ENCODE measurements at places on chromosomes 3 and 15.

GRCh38 chr3:11214451-11214978 lies 57.7 kb upstream of the ATG7 start:
- no peak for DNase-seq

GRCh38 chr15:56016281-56016680 lies 22.9 kb upstream of the NEDD4 start:
- DNase-seq: no peak

- no peak for DNase-seq
These were observed 309.7 kb downstream of the LSAMP start for GRCh38 chr3:116135457-116136085.

DNA sequence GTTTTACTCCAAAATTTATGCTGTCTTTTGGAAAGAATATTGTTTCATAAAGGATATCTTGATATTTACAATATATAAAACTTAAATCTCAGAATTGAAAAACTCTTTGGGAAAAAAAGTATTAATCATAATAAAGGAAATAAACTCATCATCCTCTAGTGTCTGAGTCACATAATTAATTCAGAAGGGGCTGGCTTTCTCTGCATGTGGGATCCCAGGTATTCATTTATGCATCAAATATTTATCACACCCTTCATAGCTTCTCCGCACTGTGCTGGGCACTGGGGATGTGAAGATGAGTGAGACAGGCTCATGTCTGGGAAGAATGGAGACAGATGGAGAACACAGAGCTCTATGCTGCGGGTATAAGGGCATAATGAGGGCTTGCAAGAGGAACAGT lies 65.6 kb downstream of the CCNL1 start:
- no peak for DNase-seq

DNA sequence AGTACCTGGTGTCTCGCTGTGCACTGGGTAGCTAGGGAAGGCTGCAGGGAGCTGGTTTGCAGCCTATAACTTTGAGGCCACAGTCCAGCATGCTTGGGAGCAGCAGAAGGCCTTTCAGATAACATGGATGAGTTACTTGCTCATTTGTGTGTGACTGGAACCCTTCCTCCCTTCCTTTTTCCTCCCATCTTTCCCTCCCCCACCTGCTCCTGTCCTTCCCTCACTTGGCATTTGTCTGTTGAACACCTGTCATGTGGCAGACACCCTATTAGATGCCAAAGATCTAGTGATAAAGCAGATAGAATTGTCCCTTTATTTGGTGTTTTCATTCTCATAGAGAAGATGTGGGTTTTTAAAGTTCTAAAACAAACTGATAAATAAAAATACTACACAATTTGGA lies 71.6 kb downstream of the LRTM1 start:
- DNase-seq: no peak

GRCh38 chr3:171803044-171803443 lies 7.2 kb downstream of the PLD1 start:
- no peak for DNase-seq

DNA sequence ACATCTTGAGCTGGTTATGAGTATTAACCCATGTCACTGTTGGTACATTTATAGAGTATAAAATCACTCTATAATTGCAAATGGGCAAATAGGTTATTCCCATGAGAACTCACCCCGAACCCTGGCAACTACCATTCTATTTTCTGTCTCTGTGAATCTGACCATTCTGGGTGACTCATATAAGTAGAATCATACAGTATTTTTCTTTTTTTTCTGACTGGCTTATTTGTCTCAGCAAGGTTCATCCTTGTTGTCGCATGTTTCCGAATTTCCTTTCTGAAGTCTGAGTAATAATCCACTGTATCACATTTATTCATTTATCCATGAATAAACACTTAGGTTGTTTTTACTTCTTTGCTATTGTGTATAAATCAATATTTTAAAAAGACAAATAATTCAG lies 59.9 kb upstream of the CHRM5 start:
- no peak for DNase-seq

DNA sequence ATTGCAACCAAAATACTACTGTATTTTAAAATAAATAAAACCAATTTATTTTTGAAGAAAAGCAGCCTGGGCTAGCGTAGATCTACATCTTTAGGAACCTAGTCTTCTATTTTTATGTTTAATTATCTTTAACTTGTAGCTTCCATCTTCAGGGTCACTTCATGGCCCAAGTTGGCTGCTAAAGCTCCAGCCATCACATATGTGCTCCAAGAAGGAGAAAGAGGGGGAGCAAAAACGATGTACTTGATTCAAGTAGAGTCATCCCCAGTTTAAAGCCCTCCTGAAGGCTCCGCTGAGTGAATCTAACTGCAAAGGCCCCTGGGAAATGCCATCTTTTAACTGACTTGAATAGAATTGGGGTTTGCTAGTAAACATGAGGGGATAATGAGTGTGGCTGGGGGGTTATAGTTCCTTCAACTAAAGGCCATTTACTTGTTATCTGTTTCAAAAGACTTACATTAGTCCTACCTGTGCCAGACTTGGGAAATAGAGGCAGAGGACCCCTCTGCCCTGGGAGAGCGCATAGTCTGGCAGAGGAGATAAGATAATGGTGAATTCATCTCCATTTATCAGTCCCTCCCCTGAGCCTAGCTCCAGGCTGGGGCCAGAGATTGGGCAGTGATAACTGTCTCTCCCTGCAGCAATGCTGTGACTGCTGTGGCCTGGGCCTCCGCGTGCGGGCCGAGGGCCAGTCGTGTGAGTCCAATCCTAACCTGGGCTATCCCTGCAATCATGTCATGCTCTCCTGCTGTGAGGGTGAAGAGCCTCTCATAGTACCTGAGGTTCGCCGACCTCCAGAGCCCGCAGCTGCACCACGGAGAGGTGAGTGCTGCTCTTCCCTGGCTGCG lies 64.6 kb downstream of the FBLN2 start:
- DNase-seq: no peak
